ENCODE measurements at places on chromosomes 1 and 21. TPM values are rescaled to one million over a fixed set of nuclear protein-coding genes. Genes with fewer than 3 reads are reported as not detected.

Gene PLD5
- total RNA-seq: 0.52 TPM

Gene WNT3A
- not detected for total RNA-seq

Gene HLX
- total RNA-seq: 22.9 TPM

Gene NOTCH2
- 89.6 TPM for total RNA-seq

Gene APCS
- not detected for total RNA-seq
